ENCODE measurements at places on chromosomes 5 and 9.
A peak's percentile ranks its signal among the peaks of the same experiment; 100 is the strongest.

DNA sequence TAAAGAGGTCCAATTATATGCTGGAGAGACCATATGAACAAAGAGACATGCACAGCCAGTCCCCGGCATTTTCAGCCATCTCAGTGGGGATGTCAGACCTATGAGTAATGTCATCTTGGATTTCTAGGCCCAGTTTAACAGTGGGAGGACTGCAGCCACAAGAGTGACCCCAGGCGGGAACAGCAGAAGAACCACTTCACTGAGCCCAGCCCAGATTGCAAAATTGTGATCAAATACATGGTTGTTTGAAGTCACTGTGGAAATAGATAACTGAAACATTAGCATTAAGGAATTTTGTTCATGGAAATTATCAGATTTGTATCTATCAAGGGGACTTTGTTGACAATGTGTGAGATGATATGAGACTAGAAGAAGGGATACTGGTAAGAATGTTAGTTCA is 42.1 kb upstream of the C9orf57 start:
- DNase-seq = no peak

DNA sequence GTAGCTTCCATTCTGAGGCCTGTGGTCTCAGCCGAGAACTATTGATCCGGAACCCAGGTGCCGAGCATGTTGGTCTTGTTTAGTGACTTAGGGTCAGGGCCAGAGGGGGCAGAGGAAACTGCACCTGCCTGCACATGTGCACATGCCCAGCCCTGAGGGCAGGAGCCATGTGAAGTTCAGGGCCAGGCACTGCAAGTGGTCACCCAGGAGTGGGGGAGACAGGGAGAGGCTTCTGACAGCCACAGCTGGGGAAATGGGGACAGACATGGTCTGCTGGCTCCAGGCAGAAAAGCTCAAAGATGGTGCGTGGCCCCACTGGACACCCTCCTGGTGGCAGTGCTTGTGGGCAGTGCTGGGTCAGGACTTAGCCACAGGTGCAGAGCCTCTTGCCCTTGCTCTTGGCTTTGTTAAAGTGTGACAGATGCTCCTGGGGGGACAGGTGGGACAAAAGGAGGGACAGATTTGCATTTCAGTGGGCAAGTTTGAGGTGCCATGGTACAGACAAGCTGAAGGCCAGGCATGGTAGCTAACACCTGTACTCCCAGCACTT is 134.4 kb downstream of the CACNA1B start:
- no peak for DNase-seq

- no peak for DNase-seq
Observed at GRCh38 chr9:27925815-27926214, 352.5 kb upstream of the C9orf72 start.

GRCh38 chr9:126628969-126629674 is 15.4 kb downstream of the LMX1B start:
- DNase-seq = no peak

DNA sequence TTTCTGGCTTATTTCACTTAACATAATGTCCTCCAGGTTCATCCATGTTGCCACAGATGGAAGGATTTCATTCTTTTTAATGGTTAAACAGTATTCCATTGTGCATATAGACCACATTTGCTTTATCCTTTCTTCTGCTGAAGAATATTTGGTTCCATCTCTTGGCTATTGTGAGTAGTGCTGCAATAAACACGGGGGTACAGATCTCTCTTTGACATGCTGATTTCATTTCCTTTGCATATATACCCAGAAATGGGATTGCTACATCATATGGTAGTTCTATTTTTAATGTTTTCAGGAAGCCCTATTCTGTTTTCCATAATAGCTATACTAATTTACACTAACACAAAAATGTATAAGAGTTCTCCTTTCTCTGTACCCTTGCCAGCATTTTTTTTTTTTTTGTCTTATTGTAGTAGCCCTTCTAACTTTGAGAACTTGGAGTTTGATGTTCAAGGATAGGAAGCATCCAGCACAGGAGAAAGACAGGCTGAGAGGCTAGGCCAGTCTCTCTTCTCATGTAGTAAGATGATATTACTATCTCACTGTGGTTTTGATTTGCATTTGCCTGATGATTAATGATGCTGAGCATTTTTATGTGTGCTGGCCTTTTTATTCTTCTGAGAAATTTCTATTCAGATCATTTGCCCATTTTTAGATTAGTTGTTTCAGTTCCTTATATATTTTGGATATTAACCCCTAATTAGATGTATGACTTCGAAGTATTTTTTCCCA is 592.2 kb upstream of the ZNF608 start:
- no peak for DNase-seq

DNA sequence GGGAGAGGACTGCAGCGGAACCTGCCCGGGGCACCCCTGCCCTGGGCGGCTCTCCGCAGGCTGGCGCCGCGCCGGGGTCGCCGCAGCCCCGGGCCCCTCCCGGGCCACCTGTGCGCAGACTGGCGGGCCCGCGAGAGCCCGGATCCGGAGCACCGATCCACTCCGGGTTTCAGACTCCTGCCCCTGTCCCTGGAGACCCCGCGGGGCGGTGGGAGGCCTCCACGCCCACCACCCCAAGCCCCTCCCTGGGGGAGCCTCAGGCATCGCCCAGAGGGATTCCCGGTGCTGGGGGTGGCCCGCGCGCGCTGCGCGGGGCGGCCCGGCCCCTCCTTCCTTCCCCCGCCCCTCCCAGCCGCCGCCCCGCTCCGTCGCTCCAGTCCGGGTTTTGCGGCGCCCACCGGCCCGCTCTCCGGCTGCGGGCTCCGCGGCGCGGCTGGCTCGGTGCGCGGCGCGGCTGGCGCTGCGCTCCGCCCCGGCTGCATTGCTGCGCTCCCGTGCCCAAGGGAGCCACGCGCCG is at the start of gene UNC5A:
UNC5A (plus strand) TSS at position 479 of the 517 bp plus-strand sequence. CDS start 192 bp downstream, outside the sequence.
- DNase-seq = peak; percentile 45

- no peak for DNase-seq
Observed at GRCh38 chr5:181047288-181047687, 7.2 kb downstream of the BTNL9 start.

DNA sequence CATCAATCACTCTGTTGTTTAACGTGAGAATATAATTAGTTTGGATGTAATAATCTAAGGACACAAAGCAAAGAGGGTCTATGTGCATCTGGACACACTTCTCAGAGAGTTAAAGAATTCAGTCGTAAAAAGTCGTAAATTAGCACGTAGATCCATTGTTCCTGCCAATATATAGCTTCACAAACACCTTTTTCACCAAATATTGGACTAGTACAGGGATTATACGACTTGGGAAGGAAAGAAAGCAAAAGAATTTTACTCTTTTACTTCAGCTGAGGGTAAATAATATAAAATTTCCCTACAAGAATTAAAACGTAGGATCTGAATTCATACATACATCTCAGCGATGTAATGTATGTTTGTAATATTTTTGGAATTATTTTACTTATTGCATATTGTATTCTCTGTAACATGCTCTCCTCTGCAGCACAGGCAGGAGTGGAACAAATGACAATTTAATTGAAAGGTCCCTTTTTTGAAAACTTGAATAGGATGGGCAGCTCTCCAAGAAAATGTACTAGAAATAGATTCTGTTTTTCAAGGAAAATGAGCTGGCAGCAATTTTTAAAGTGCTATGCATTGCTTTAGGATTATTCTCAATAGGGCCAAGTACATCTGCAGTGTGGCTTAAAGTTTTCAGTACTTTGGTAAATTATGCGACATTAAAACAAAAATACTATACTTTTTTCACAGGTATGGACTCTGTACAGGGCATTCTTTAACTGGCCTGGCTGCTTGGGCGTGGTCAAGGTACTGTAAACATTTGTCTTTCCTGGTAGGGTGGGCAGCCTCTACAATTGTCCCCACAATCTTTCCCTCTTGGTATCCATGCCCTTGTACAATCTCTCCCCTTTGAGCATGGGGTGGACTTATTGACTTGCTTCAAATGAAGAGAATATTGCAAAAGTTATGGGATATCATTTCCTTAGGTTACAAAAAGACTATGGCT is 39.7 kb upstream of the HSD17B4 start:
- DNase-seq = no peak

DNA sequence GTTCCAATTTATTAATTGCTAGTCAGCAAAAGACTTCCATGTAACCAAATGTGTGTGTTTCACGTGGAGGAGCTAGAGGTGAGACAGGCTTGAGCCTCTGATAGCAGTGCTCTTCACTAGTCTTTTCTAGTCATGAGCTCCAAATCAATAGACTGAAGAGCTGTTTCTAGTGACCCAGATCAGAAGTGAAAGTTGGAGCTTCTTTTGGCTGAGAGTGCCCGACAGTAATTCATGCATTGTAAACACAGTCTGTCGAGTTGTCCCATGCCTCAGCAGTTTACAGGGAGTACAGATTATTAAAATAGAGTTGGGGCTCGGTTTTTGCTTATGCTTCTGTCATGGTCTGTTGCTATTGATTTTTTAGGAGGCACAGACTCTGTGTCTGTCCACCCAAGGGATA is 793.1 kb downstream of the DTWD2 start:
- DNase-seq = no peak

- no peak for DNase-seq
Observed at GRCh38 chr5:121285801-121286521, 565.7 kb upstream of the FTMT start.

GRCh38 chr5:58405175-58405574 is 54.7 kb downstream of the PLK2 start:
- no peak for DNase-seq

GRCh38 chr9:113618836-113619490 is 155.4 kb downstream of the RGS3 start:
- DNase-seq = no peak

GRCh38 chr5:35990520-35990919 is 670 bp downstream of the UGT3A1 start:
- no peak for DNase-seq

- no peak for DNase-seq
Observed at GRCh38 chr9:125140576-125140975, 2.8 kb downstream of the SCAI start.

GRCh38 chr5:31366941-31367340 is 165.0 kb downstream of the DROSHA start:
- DNase-seq = no peak

- DNase-seq = no peak
Observed at GRCh38 chr5:180084638-180085561, 13.3 kb upstream of the RNF130 start.

GRCh38 chr5:76601470-76601869 is 21.7 kb downstream of the F2RL2 start:
- DNase-seq = no peak

DNA sequence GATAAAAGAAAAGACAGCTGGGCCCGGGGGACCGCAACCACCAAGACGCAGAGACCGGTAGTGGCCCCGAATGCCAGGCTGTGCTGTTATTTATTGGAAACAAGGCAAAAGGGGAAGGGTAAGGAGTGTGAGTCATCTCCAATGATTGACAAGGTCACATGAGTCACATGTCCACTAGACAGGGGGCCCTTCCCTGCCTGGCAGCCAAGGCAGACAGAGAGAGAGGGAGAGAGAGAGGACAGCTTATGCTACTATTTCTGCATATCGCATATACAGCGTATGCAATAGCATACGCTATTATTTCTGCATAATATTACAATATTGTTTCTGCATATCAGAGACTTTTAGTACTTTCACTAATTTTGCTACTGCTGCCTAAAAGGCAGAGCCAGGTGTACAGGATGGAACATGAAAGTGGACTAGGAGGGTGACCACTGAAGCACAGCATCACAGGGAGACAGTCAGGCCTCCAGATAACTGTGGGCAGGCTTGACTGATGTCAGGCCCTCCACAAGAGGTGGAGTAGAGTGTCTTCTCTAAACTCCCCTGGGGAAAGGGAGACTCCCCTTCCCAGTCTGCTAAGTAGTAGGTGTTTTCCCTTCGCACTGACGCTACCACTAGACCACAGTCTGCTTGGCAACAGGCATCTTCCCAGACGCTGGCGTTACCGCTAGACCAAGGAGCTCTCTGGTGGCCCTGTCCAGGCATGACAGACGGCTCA is 50.3 kb downstream of the RFX3 start:
- no peak for DNase-seq

DNA sequence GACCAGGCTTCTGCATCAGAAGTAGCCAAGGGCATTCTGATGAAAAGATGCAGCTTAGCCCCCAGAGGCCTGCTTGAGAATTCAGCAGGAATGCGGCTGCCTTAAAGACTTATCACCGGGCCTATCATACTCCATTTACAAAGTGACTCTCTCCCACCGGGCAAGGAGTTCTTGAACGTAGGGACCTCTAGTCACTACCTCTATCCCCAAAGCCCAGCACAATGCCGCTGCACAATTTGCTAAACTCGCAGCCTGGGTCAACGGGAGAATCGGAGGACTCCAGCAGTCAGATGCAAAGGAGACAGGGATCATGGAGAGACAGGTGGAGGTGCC is 661 bp downstream of the PDCL start:
- no peak for DNase-seq

DNA sequence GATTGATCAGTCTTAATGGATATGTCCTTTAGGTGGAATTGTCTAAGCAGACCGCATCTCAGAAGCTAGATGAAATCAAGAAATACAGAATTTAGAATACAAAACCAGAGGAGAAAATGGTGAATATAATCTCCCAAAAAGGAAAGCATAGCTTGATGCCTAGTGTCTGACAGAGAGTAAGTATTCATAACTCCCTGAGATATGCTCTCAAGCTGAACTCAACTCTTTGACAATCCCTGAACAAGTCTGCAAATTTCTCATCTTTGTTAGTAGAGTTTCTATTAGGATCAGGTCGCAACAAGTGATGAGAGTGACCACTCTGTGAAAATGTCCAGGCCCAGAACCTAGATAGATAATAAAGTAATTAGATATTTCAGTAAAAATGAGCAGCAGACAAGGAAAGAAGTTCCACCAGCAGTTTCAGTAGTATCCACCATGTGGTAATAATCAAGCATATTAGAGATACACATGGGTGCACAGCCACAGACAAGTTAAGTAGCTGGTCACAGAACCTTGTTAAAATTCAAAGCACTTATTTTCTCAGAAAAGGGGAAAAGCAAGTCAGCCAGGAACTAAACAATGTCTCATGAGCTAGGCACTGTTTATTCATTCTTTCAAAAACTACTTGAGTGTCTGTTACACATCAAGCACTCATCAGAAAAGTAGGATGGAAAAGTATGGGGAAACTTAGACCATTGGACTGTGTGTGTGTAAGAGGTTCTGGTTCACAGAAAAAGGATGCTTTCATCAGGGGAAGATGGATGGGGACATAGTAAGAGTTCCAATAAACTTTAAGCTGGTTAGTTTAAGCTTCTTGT is 481.5 kb upstream of the TUSC1 start:
- DNase-seq = no peak

DNA sequence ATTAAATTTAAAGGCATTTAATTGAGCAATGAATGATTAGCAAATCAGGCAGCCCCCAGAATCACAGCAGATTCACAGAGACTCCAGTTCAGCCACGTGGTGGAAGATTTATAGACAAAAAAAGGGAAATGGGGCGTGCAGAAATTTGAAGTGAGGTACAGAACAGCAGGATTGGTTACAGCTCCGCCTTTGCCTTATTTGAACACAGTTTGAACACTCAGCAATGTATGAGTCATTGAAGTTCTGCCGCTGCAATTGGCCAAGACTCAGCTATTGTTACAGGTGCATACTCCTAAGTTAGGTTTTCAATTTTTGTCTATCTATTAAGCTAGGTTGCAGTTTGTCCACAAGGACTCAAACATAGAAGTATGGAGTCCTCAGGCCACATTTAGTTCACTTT is 157.7 kb upstream of the SLC12A2 start:
- no peak for DNase-seq

Measured in femur (tissue), 1 donor.